ENCODE measurements at places on chromosomes 1 and 21.

GRCh38 chr21:34126269-34126668, 52.9 kb downstream of the MRPS6 start:
- DNase-seq = no peak

- no peak for DNase-seq
These were observed 185.6 kb upstream of the RUNX1 start for GRCh38 chr21:35234725-35235124.

- DNase-seq = no peak
These were observed 408.0 kb downstream of the DISC1 start for GRCh38 chr1:232034556-232034955.

GRCh38 chr21:21807598-21807903, 809.3 kb downstream of the NCAM2 start:
- DNase-seq = no peak

DNA sequence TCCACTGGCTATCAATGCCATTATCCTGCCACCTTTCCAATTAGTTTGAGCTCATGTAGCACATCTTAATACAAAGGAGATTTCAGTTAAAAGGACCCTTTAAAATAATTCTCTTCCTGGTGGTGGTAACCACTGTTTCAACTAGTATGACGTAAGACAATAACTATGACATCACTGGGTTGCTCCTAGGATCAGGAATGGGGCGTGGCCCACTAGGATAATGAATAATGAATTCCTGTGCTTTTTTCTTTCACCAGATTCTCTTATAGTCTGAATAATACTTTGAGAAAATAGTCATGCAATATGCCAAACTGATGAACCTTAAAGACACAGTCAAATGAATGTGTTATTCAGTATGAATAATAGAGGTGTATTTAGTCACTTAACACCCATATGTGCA, 10.6 kb upstream of the KIFAP3 start:
- DNase-seq = no peak

DNA sequence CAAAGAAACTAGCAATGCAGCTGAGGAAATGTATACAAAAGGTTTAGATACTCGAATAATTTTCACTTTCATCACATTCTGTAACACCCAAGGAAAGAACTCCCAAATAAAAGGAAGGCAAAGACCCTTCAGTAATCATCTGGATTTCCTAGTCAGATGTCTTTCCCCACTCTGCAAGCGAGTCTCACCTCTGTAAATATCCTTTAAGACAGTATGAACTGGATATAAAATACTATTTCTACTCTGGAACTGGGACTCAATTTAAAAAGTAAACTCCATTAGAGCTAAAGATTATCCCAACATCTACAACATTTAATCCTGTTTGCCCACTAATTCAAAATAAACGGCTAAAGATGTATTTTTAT, 27.0 kb downstream of the C2CD2 start:
- DNase-seq = no peak

DNA sequence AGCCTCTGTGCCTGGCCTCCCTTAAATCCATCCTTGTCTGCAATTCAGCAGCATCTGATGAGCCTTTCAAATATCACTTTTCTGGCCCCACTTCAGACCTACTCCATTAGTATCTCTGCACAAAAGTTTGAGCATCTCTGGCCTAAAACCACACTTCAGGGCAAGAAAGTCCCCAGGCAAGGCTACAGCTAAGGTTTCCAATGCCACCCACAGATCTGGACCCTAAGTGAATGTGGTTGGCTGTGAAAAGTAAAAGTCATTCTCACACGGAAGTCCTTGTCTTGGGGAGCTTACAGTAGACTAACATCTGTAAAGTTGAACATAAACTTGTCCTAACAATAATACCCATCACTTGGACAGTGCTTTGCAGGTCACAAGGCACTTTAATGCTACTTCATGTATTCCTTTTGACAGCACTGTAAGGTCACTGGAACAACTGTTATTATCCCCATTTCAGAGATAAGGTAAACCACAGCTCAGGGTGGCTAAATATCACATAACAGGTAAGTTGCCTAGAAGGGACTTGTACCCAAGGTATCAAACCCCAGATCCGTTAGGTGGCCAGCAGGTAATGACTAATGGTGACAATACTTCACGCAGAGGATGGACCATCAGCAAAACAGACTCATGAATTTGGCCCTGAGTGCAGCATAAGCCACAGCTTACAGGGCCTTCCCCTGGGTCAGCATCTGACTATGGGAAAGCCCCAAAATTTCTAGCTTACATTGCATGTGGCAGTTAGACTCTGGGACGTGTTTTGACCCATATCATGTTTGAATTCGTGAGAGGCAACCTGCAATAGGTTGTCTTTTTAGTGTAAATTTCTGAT, 356.0 kb downstream of the HHAT start:
- DNase-seq = no peak

- DNase-seq = no peak
These were observed 82.0 kb upstream of the PTGFR start for GRCh38 chr1:78408810-78409209.

DNA sequence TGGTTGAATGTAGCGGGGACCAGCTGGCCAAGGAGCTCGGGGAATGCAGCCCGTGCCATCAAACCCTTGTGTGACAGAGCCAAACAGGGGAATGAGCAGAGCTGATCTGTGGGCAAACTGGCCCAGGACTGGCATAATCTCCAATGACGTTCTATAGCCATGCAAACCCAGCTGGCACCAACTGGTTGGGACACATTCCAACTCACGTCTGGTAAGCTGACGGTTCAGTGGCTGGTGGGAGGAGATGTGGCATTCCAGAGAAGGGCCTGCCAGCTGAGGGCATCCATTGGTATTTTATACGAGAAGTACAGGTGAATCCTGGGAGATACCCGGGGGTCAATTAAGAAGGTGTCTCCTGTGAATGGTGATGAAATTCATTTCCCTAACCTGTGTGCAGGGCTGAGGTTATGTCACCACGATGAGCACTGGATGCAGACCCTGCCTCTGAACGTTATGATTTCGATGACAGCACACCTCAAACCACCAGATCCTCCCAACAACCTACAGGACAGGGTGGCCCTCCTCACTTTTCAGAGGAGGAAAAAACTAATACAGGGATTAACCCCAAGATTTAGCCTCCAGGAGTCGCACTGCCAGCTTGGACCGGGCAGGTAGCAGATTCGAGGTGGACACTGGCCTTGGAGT, 39.0 kb upstream of the RUNX3 start:
- DNase-seq = no peak

DNA sequence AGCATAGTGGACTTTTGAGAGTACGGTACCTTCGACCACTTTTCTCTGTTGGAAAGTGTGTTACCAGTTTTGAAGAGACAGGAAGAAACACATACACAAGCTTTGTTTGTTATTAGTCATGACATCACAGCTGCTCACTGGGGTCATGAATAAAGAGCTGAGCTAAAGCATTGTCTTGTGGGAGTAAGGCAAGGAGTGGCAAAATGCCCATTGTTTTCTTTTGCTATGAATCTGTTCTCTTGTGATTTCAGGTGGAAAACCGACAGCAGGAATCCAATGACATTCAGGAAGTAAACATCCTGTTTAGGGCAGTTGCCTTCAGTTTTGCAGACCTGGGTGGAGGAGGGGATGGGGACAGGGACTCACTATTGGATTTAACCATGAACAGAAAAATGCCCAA, 66.2 kb downstream of the RGL1 start:
- no peak for DNase-seq

- no peak for DNase-seq
These were observed 525.5 kb downstream of the MATN1 start for GRCh38 chr1:30197639-30198450.

DNA sequence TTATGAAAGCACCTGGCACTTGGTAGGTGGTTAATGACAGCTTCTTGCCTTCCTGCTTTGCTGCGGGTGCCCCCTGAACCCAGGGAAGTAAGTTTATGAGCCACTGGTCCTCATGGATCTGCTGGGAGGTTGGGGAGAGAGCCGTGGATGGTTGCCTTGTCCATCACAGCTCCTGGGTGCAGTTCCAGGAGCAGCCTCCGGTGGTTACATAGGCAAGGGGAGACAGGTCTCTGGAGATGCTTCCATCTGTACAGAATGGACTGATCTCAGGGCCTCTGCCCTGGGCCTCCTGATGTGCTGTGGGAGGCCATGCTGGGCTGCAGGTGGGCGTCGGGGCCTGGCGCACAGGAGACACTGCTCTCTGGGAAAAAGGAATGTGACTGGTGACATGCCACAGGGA, 31.6 kb upstream of the ARHGEF10L start:
- DNase-seq = no peak

GRCh38 chr1:11967028-11967547, 13.2 kb upstream of the MFN2 start:
- DNase-seq = no peak

GRCh38 chr1:230050973-230051735, 15.9 kb upstream of the GALNT2 start:
- DNase-seq = no peak

DNA sequence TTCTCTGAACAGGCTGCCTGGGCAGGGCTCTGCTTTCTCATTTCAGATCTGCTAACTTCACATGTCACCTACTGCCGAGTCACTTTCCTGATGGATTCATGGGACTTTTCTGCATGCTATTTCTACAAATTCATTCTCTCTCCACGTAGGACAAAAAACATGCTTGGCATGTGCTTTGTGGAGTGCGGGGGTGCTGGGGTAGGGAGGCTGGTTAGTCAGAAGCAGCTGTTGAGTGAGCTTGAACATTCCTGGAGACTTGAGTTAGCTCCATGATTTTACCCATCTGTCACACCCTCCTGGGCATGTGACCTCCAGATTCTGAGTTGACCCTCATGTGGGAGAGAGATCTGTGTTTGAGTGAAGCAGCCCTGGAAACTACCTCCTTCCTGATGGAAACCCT, 71.4 kb downstream of the UCK2 start:
- DNase-seq = no peak

GRCh38 chr1:240234485-240235210, 143.0 kb downstream of the FMN2 start:
- DNase-seq = no peak

- no peak for DNase-seq
These were observed 45.8 kb upstream of the DNASE2B start for GRCh38 chr1:84352298-84353106.

DNA sequence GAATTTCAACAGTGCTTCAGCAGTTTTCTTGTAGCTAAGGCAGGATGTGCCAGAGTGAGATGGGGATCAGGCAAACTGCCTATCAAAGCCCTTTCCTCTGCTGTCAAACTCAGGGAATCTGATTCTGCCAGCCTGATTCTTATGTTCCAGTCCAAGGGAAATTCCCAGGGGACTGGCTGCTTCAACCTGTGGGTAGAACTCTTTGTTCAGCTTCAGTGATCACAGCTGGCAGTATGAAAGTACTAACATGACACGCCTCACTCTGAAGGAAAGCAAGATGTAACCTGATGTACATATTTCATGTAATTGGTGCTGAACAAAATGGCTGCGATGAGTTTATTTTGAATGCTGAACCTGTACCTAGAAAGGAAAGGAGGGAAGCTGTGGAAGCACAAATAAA, 40.1 kb upstream of the SLC5A9 start:
- DNase-seq = no peak

- DNase-seq = no peak
These were observed 14.1 kb downstream of the BCAN start for GRCh38 chr1:156655904-156656516.

DNA sequence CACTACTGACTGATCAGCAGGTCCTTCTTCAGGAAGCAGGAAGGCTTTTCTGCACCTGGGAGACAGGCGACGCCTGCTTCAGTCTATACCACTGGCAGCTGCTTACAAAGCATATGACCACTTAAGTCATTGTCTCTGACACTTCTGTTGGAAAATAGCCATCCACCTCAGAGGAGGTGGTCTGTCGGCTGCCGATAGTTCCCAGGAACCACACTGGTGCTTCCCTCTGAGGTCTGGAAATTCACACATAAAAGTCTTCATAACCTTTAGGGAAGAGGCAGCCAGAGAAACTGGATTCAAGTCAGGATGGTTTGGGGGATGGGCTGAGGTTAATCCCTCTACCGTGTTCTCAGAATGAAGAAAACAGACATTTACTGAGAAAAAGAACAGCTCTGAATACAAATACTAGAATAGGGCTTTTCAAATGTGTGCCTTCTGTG, 15.6 kb upstream of the SRP9 start:
- no peak for DNase-seq

- no peak for DNase-seq
These were observed 75.1 kb downstream of the PHTF1 start for GRCh38 chr1:113684153-113684541.

DNA sequence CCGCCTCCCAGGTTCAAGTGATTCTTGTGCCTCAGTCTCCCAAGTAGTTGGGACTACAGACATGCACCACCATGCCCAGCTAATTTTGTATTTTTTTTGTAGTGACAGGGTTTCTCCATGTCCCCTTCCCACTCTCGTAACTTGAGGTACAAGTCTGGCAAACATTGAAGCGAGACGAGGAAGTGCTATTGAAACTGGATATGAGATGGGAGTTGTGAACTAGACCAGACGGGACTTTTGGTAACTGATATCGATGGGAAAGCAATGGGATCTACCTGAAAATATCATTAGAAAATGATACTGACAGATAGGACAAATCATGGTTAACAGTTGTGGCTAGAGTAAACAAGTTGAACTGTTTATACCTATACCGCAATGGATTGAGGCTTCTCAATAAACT, 95.2 kb upstream of the TRABD2B start:
- no peak for DNase-seq

- no peak for DNase-seq
These were observed 136.5 kb downstream of the RERE start for GRCh38 chr1:8680664-8681650.

DNA sequence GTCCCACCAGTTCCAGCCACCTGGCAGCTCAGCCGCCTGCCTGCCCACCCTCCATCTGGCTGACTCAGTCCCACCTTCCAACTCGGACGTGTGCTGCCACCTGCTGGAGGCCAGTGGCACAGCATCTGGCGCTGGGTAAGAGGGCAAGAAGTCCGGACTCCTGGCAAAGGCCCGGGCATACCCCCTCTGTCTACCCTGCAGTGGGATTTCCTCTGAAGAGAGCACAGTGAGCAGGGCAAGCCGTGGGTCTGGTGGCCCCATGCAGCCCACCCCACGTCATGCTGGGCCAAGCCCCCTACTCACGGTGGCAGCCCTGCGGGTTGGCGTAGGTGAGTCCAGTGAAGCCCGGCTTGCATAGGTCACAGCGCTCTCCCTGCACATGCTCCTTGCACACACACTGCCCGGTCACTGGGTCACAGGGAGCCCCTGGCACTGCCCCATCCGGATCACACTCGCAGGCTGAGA, 24.5 kb downstream of the LAMB3 start:
- DNase-seq = peak; percentile 70

GRCh38 chr1:246372559-246372958, 134.5 kb downstream of the SMYD3 start:
- no peak for DNase-seq

GRCh38 chr1:178503849-178504248, 7.1 kb upstream of the CLEC20A start:
- no peak for DNase-seq

GRCh38 chr21:35113064-35113463, 64.0 kb upstream of the RUNX1 start:
- no peak for DNase-seq

DNA sequence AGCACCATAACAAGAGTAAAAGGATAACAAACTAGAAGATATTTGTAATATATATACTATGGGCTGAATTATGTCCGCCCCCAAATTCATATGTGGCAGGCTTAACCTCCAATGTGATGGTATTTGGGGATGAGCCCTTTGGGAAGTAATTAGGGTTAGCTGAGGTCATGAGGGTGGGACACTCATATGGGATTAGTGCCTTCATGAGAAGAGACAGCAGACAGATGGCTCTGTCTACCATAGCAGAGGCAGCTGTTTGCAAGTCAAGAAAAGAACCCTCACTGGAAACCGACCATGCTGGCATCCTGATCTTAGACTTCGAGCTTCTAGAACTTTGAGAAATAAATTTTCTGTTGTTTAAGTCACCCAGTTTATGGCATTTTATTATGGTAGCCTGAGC, 303.6 kb downstream of the LMO4 start:
- no peak for DNase-seq

GRCh38 chr1:167515893-167516321, 2.4 kb downstream of the CD247 start:
- no peak for DNase-seq
